A673 (cell line): ENCODE measurements at places on chromosomes 1 and 21.

DNA sequence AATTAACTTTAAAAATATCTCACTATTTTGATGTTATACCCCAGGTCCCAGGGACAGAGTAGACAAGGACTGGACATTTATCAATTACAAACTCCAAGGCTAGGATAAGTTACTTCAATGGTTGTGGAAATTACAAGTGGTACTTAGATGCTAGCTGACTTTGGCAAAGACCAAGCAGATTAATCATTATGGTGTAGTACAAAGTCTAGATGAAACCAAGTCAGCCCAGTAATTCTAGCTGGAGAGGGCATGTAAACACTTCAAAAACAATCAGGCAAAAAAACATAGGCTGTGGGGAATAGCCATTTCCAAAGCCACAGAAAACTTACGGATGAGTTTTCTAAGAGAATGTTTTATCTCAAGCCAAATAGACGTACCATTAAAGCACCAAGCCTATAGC, 124.5 kb downstream of the TSEN15 start:
- H3K4me3 ChIP-seq = no peak overlapping the region
- no peak overlapping the region for H3K27ac ChIP-seq
- no peaks in the 10 kb centered on the region for H3K27me3 ChIP-seq
- H3K4me1 ChIP-seq = no peaks in the 10 kb centered on the region
- DNase-seq = no peak

- no peak overlapping the region for H3K27ac ChIP-seq
- H3K36me3 ChIP-seq = no peaks in the 10 kb centered on the region
- DNase-seq = no peak
- H3K27me3 ChIP-seq = no peaks in the 10 kb centered on the region
- H3K4me3 ChIP-seq = no peak overlapping the region
Measured at GRCh38 chr1:95094923-95095322, 22.2 kb upstream of the ALG14 start.

DNA sequence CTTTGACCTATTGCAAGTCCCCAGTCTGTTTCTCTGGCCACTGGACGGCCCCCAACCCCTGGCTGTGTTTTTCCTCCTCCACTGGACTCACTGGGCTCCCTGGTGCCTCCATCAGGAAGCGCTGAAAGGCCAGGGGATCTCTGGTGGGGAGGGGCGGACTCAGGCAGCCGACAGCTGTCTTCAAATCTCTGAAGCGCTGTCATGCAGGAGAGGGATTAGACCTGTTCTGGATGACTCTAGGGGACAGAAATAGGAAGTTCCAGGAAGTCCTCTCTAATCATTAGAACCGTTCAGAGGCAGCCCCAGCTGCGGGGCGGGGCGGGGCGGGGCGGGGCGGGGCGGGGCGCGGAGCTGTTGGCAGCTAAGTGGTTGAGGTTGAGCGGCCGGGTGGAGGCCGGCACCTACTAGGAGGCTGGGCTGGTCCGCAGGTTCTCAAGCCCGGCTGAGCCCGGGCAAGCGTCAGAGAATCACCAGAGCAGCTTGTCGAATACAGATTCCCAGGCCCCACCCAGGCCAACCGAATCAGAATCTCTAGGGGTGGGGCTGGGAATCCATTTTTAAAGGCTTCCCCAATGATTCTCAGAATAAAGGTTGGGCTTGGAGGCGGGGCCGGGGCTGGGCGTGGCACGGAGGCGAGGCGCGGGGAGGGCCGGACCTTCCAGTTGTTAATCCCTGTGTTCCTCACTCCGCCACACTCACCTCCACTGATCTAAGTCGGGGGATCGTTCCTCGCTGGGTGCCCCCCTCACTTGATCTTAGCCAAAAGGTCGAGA, 11.4 kb upstream of the PHLDA3 start:
- peaks cover 27% of the 10 kb centered on the region for H3K36me3 ChIP-seq
- H3K4me3 ChIP-seq = peak overlapping the region; percentile 43
- peaks cover 56% of the 10 kb centered on the region for H3K4me1 ChIP-seq
- peak; percentile 93 for DNase-seq
- no peaks in the 10 kb centered on the region for H3K27me3 ChIP-seq
- peak overlapping the region; percentile 73 for H3K27ac ChIP-seq

- H3K27ac ChIP-seq = no peak overlapping the region
- H3K36me3 ChIP-seq = no peaks in the 10 kb centered on the region
- no peak for DNase-seq
- no peaks in the 10 kb centered on the region for H3K27me3 ChIP-seq
Measured at GRCh38 chr1:54296666-54297065, 96.7 kb downstream of the MRPL37 start.
